ENCODE measurements at places on chromosomes 2 and 18.

- no peak for DNase-seq
These were observed 30.7 kb upstream of the PIEZO2 start for GRCh38 chr18:11179959-11180519.

DNA sequence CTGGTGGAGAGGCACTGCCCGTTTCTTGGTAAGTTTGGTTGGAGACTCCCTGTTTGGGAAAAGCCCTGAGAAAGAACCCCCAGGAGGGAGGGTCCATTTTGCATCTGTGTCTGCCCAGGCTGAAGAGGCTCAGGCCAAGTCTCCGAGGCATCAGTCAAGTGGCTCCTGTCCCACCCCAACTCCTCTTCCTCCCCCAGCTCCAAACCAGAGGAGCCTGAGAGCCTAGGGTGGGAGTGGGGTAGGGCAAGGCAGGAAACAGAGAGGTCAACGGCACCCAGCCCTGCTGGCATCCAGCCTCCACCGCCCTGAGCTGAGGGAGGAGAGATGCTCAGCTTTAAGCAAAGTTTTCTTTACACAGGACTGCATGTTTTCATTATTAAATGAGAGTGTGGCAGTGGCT lies 38.2 kb downstream of the CYP27C1 start:
- DNase-seq: no peak

- DNase-seq: no peak
These were observed 3.2 kb downstream of the GPBAR1 start for GRCh38 chr2:218263817-218264641.

GRCh38 chr2:11833601-11834000 lies 87.2 kb downstream of the LPIN1 start:
- DNase-seq: no peak

- DNase-seq: no peak
These were observed 38.5 kb downstream of the CARF start for GRCh38 chr2:202950592-202950991.

GRCh38 chr2:191151331-191151730 lies 537 bp upstream of the STAT4 start:
- DNase-seq: no peak

DNA sequence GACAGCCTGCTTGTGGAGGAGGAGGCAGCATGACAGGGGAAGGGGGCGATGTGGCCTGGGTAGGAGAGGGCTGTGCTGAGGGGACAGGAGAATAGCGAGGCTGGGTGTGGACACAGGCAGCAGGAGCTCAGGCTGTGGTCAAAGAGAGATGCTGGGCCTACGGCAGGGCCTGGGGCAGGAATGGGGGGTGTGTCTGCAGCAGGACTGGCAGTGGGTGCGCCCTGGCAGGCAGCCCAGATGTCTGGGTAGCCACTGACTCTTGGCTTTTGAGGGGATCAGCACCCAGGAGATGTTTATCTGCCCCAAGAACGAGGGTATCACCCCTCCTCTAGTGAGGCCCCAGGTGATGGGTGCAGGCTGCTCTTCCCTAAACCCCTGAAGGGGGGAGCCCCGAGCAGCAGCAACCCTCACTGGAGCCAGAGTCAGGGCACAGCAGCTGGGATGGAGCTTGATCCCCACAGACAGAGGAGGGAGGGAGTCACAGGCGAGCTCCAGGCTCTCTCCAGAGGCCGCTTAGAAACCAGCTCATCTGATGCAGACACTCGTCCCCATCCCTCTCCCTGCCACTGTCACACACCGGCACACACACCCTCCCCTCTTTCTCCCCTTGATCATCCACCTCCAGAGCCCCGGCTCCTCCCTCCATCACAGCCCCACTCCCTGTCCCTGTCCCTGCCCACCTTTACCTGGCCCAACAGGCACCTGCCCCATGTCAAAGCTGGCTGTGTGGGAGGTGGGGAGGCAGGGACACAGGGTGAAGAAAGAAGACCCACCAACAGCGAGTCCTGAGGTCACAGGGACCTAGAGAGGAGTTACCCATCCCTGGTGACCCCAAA lies 29.8 kb upstream of the TNS1 start:
- no peak for DNase-seq

DNA sequence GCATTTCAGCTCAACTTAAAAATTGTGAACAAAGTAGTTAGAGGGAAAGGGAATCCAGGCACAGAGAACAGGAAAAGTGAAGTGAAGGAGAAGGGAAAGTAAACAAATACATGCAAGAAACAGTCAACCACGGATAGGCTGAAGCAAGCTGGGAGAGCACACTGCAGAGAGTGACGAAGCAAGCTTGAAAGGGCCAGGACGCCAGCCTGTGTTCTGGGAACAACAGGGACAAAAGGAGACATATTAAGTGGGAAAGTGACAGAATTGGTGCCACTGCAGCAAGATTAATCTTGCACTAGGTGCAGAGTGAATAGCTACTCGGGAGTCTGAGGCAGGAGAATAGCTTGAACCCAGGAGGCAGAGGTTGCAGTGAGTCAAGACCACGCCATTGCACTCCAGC lies 197.3 kb downstream of the SOX11 start:
- DNase-seq: no peak

DNA sequence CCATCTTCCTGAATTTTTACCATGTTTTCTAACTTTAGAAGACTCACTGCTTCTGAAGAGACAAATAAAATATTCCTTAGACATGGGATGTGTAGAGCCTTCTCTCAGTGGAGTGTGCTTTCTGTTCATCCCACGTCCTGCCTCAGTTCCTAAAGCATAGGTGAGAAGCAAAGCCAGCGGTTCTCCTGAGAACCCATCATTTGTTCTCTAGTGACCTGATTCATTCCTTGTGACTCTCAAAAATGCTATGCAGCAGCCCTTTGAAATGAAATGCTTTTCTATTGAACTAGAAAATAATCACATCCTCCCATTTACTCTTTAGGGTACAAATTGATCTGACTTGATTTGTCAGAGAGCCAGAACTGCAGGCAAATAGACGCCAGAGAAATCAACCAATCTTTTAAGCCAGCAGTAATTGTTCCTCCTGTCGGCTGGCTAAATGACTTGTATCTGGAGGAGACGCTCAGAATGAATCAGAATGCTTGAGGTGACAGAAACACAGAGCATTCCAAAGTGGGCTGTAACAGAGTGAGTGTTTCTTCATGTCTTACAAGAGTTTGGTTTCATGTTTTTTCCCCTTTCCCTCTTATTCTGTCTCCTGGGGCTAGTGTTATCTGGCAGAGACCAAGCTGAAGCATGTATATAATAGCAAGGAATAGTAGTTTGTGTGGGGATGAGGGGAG lies 81.3 kb upstream of the TMEM178A start:
- DNase-seq: no peak

GRCh38 chr2:128290356-128290755 lies 28.3 kb downstream of the HS6ST1 start:
- no peak for DNase-seq

DNA sequence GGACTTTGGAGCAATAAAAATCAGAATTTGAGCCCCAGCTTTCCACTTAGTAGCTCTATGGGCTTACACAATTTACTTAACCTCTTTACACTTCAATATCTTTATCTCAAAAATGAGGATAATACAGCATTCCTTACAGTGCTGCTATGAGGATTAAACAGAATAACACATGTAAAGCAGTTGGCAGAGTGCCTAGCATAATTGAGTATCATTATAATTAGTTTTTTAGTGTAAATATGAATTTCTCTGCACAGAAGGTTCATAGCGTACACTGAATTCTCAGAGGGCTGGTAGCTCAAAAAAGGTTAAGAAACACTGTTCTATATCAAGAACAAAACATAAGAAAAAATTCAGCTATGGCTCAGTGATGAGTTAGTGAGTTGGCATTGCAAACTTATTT lies 190.4 kb upstream of the CYP26B1 start:
- no peak for DNase-seq

- DNase-seq: no peak
These were observed 37.2 kb upstream of the SNED1 start for GRCh38 chr2:240960971-240961876.

DNA sequence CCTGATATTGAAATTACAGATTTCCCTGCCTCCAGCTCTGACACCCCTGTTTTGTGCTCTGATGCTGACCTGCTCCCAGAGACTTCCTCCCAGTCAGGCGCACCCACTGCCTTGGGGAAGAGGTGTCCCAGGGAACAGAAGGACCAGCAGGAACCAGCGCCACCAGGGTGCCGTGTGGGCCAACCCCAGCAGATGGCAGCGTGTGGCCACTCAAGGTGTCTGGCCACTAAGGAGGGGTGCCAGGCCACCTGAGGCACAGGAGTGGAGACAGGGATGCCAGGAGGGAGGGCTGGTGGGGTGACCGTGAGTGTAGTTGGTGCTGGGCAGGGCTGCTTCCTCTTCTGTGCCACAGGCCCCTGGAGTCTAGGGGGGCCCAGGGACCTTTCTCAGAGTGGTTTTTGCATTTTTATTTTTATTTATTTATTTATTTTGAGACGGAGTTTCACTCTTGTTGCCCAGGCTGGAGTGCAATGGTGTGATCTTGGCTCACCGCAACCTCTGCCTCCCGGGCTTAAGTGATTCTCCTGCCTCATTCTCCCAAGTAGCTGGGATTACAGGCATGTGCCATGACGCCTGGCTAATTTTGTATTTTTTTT lies 56.0 kb downstream of the TEX44 start:
- DNase-seq: no peak

DNA sequence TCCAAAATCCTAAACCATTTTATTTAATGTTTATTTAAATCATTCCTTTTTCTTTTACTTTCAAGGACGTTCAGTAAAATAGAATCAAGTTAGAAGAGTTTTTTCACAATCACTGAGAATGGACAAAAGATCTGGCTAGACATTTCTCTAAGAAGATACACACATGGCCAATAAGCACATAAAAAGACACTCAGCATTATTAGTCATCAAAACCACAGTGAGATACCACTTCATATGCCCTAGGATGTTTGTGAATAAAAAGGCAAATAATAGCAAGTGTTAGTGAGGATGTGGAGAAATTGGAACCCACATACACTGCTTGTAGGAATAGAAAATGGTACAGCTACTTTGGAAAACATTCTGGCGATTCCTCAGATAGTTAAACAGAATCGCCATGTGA lies 76.1 kb downstream of the RHBDD1 start:
- DNase-seq: no peak

- no peak for DNase-seq
These were observed 394.2 kb upstream of the TNP1 start for GRCh38 chr2:217254111-217254510.

DNA sequence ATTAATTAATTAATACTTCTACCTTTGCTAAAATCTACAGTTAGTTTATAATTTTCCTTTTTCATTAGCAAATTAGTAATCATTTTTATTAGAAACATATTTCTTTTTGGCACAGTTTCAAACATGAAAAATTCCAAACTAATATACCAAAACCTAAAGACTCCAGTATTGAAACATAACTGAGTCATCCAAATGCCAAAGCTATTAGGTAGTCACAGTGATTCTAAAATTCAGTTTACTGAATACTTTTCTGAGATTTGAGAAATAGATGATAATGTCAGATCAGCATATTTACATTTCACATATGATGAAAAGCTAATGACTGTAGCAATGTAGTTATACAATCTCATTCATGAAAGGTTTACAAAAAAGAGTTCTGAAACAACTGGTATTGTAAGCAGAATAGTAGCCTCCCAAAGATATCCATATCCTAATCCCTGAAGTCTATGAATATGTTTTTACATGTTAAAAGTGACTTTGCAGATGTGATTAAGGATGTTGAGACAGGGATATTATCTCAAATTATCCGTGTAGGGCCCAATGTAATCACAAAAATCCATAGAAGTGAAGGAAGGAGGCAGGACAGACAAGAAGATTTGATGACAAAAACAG lies 680.2 kb upstream of the CHAC2 start:
- DNase-seq: no peak

DNA sequence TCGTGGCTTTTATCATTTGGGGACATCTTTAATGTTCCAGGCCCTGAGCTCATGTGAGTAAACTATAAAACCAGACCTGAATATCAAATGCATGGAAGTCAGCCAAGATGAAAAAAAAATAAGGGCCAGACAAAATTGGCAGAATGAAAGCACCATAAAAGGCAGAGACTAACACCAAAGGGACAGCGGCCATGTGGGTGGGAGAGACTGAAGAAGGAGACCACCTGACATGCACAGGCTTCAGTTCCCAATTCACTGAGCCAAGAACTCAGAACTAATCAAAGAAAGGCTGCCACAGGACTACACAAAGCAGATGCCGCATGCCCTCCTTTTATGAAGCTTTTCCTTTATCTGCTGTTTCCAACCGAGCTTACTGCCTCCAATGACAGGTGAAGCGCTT lies 267.1 kb downstream of the RAD51AP2 start:
- no peak for DNase-seq

- DNase-seq: no peak
These were observed 256.9 kb downstream of the DCC start for GRCh38 chr18:52596748-52597435.

GRCh38 chr18:59961070-59961469 lies 61.3 kb downstream of the PMAIP1 start:
- no peak for DNase-seq

- DNase-seq: no peak
These were observed 185.4 kb upstream of the DLGAP1 start for GRCh38 chr18:4640349-4641012.

Data from stimulated activated CD8-positive, alpha-beta memory T cell treated with anti-CD3 and anti-CD28 coated beads, Interleukin-15, amount 100 ng/mL, for 24 hours (primary cell).